ENCODE measurements at places on chromosomes 3 and 15. TPM values are rescaled to one million over a fixed set of nuclear protein-coding genes. Genes with fewer than 3 reads are reported as not detected.
A peak's percentile ranks its signal among the peaks of the same experiment; 100 is the strongest.

GRCh38 chr3:85090495-85090894 lies 131.7 kb downstream of the CADM2 start:
- H3K27ac ChIP-seq = no peak overlapping the region
- no peaks in the 10 kb centered on the region for H3K36me3 ChIP-seq
- H3K4me1 ChIP-seq = no peaks in the 10 kb centered on the region
- no peak overlapping the region for H3K4me3 ChIP-seq
- no peak for DNase-seq

GRCh38 chr3:59364496-59364895 lies 314.7 kb upstream of the CFAP20DC start:
- H3K4me1 ChIP-seq = peaks cover 31% of the 10 kb centered on the region
- H3K27me3 ChIP-seq = no peaks in the 10 kb centered on the region
- H3K4me3 ChIP-seq = no peak overlapping the region
- DNase-seq = peak; percentile 76

Gene ZBTB20
- 1.3 TPM for total RNA-seq

Gene TRPM1
- total RNA-seq = not detected

Gene LYZL4
- not detected for total RNA-seq

Gene GABRB3
- total RNA-seq = 6.1 TPM
